ENCODE measurements at places on chromosomes 5 and 9. TPM values are rescaled to one million over a fixed set of nuclear protein-coding genes. Genes with fewer than 3 reads are reported as not detected.

- DNase-seq = no peak
Measured at GRCh38 chr5:80204808-80205614, 50.8 kb downstream of the SERINC5 start.

GRCh38 chr5:166845044-166845443 lies 1446.4 kb upstream of the WWC1 start:
- no peak for DNase-seq

GRCh38 chr5:103452666-103453065 lies 109.9 kb downstream of the NUDT12 start:
- DNase-seq = no peak

- DNase-seq = no peak
Measured at GRCh38 chr5:16593013-16593412, 23.8 kb downstream of the RETREG1 start.

DNA sequence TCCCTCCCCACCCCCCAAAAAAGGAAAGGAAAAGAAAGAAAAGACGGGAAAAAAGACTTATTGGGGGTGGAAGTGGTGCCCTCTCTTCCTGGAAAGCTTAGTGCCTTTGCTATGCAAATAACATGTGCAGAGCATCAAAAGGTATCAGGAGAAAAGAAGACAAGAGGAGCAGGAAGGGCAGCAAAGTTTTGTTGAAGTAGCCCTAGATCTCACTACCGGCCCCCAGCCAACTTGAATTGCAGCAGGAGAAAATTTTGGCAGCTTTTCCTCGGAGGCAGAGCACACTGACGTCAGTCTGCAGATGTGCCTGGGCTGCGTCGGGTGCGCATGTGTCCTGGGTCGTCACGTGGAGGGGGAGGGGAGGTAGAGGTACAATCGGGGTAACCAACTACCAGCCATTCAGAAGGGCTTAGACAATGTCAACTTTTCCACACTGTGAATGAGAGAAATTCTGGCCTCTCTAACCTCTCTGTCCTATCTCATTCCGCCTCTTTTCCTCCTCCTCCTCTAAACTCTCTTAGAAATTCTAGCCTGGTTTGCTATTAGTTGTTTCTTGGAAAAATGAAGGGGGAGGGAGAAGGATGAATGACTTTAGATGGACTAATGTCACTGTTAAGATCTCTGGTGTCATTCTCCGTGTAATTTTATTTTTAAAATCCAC lies at the start of gene ADAMTS6:
ADAMTS6 (minus strand) TSS at position 286 of the 661 bp plus-strand sequence. CDS start 8,247 bp downstream, outside the sequence.
- DNase-seq = peak; percentile 94

DNA sequence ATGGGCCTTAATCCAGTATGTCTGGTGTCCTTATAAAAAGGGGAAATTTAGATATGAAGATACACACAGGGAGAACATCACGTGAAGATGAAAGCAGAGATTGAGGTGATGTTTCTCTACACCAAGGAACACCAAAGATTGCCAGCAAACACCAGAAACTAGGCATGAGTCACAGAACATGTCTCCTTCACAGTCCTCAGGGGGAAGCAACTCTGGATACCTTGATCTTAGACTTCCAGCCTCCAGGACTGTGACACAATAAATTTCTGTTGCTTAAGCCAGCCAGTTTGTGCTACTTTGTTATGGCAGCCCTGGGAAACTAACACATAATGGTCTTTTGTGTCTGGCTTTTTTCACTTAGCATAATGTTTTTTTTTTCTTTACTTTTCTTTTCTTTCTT lies 41.2 kb upstream of the STRBP start:
- no peak for DNase-seq

- DNase-seq = no peak
Measured at GRCh38 chr5:140220032-140220697, 45.2 kb downstream of the CYSTM1 start.

DNA sequence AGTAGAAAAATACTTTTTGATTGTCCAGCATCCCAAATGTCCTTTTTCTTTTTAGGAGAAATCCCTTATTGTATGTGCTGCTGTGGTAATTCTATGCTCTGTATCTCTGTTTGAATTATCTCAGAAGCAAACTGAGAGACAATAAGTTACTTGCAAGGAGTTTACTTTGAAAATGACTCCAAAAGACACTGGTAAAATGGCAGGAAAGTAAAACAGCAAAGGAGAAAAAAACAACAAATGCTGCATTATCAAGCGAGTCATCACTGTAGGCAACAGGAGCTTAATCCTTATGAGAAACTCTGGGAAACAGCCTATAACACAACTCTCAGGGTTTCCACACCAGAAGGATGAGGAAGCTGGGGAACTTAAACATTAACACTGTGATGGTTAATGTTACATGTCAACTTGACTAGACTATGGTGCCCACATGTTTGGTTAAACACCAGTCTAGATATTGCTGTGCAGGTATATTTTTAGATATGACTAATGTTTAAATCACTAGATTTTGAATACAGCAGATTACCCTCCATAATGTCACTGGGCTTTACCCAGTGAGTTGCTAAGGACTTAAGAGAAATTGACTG lies 92.6 kb upstream of the GAS1 start:
- no peak for DNase-seq

- no peak for DNase-seq
Measured at GRCh38 chr9:91785447-91785842, 164.6 kb downstream of the ROR2 start.

- no peak for DNase-seq
Measured at GRCh38 chr9:92414566-92414965, 9.7 kb downstream of the OMD start.

- DNase-seq = peak; percentile 60
Measured at GRCh38 chr9:92669527-92669889, 423 bp downstream of the IPPK start.

DNA sequence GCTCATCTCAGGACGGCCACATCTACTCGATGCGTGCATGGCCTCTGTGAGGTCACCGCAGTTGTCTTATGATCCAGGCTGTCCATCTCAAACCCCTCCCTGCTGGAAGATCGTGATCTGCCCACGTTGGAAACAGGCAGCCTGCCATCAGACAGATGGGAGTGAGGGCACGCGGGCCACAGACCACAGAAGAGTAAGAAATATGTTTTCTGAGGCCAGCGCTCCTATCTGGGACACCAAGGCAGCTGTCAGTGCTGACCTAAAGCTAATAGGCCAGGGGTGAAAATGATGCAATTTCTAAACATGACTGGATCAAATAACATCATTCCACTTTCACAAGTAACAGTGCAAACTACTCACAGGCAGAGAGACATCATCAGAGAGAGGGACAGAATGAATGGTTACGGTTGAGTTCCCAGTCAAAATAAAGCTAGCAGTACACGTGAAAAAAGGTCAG lies 57.1 kb upstream of the CER1 start:
- DNase-seq = no peak

PCDHA6 gene
- 0.21 TPM for total RNA-seq

PLEKHG4B gene
- 0.06 TPM for total RNA-seq

NFX1 gene
- 35.4 TPM for total RNA-seq

CCNH gene
- 38.1 TPM for total RNA-seq

ASTN2 gene
- 31.3 TPM for total RNA-seq

ROPN1L gene
- total RNA-seq = 0.31 TPM

All from left cardiac atrium (tissue), 4 donors.